ENCODE measurements at places on chromosomes 3 and 15. TPM values are rescaled to one million over a fixed set of nuclear protein-coding genes. Genes with fewer than 3 reads are reported as not detected.

GRCh38 chr3:77267589-77267988 is 227.7 kb downstream of the ROBO2 start:
- no peaks in the 10 kb centered on the region for H3K36me3 ChIP-seq
- H3K27ac ChIP-seq: no peak overlapping the region
- H3K4me3 ChIP-seq: no peak overlapping the region
- H3K4me1 ChIP-seq: no peaks in the 10 kb centered on the region

DNA sequence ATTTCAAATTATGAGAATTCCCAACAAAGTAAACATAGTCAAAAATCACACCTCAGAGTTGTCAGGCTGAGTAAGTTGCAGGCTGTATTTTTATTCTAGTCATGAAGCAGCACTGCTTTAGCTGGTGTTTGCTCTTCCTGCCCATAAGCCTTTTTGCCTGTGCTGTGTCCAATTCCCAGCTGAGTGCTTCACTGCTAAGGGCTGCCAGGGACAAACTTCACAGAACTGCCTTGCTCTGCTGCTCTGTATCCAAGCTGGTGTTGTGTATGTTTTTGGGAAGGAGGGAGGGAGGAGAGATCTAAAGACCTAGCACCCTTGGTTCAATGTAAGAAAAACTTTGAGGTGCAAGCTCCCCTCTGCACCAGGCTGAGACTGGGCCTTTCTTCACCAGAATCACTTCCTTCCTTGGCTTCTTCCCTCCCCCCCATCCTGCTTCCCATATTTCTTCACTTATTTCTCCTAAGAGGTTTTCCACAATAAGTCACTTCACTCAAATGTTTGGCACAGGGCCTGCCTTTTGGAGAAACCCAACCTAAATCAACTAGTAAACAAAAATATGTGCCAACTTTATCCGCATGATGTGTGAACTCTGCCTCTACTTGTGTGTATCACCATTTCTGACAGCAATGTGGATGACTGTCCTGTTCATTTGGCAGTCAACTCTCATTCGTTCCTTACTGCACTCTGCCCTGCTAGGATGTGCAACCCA is 156.1 kb downstream of the TBL1XR1 start:
- H3K4me3 ChIP-seq: no peak overlapping the region
- no peak overlapping the region for H3K27ac ChIP-seq
- H3K4me1 ChIP-seq: no peaks in the 10 kb centered on the region
- no peaks in the 10 kb centered on the region for H3K36me3 ChIP-seq
- DNase-seq: peak; percentile 22

DNA sequence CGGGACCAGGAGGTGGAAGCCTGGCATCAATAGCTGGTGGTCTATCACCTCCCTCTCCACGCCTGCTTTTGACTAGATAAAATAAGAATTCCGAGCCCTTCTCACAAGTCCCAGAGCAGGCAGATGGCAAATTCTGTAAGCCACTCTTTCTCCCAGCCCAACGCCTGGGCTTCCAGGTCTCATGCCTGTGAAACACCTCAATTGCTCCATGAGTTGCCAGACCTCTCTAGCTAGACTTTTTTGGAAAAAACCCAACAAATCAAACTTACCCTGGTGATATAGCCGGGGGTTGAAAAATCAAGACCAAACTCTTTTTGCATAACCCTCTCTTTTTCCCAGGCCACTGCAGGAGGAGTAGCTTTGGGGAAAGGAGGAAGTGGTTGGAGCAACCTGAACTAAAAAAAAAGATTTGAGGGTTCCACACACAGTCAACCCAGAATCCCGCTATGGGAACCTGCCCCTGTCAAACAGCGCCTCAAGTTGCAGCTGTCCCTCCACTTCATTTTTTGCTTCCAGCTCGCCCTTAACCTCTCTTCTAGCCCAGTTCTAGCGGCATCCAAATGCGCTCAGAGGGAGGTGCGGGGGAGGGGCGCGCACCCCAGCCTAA is 7.0 kb downstream of the BHLHE40 start:
- H3K27ac ChIP-seq: peak overlapping the region; percentile 98
- peaks cover 73% of the 10 kb centered on the region for H3K4me1 ChIP-seq
- no peaks in the 10 kb centered on the region for H3K27me3 ChIP-seq
- H3K4me3 ChIP-seq: no peak overlapping the region

- no peak overlapping the region for H3K27ac ChIP-seq
- no peak overlapping the region for H3K4me3 ChIP-seq
- no peak for DNase-seq
These were observed 226.2 kb downstream of the SLCO3A1 start for GRCh38 chr15:92079647-92080255.

- no peak overlapping the region for H3K4me3 ChIP-seq
- H3K4me1 ChIP-seq: no peaks in the 10 kb centered on the region
- H3K36me3 ChIP-seq: no peaks in the 10 kb centered on the region
- H3K27me3 ChIP-seq: no peaks in the 10 kb centered on the region
These were observed 223.0 kb upstream of the MCTP2 start for GRCh38 chr15:94008104-94009074.

CAPN7 gene
- 40.5 TPM for total RNA-seq

All from body of pancreas (tissue), 4 donors.